ENCODE measurements at places on chromosomes 7 and 10.

DNA sequence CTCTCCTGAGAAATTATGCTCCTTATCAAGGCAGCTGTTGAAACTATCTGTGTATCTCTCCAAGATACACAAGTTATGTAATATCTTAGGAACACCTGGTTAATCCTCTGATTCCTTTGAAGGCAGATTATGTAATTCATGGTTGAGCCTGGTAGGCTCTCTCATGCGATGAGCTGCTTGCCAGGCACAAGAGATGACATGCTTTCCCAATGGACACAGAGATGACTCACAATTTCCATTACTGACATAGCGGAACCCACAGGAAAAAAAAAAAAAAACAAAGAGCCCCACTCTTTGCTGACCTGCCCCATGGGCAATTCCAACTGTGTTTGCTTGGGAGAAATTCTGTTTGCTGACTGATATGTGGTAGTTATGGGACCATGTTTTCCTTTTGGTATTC lies 736.4 kb upstream of the PHF14 start:
- no peak for DNase-seq

GRCh38 chr10:125116041-125116649 lies 44.2 kb downstream of the CTBP2 start:
- no peak for DNase-seq

- DNase-seq, result no peak
Observed at GRCh38 chr10:12400266-12400931, 51.1 kb downstream of the CAMK1D start.

- DNase-seq, result no peak
Observed at GRCh38 chr7:32026083-32026425, 44.2 kb downstream of the PDE1C start.

- DNase-seq, result no peak
Observed at GRCh38 chr10:14693891-14694290, 80.8 kb downstream of the FAM107B start.

DNA sequence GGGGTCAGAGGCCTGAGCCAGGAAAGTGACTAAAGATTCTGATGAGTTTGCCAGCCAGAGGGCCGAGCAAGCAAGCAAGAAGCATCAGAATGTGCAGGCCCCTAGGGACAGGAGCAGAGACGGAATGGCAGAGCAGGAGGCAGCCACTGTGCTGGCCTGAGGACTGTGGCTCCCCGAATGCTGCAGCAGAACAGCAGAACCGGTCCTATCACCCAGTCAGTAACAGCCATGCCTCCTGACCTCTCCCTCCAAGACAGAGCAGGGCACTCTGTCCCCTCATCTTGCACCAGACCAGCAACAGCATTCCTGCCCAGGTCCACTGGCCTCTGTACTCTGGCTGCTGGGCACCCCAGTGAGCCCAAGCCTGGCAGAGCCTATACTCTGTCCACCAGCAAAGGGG lies 85.9 kb downstream of the ARHGAP22 start:
- no peak for DNase-seq

DNA sequence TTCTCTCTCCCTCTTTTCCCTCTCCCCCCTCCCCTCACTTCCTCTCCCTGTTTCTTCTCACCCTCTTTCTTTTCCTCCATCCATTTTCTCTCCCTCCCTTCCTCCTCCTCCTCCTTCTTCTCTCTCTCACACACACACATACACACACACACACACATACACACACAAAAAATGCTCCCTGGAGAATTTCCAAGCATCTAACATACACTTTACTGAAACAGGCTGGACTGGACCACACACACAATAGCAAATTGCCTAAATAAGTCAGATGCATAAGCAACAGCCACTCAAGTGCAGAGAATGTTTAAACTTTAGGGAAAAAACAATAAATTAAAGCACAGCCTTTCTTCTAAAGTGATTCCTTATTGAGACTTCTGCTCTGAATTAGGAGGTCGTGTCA lies 267.7 kb downstream of the FGFR2 start:
- no peak for DNase-seq

DNA sequence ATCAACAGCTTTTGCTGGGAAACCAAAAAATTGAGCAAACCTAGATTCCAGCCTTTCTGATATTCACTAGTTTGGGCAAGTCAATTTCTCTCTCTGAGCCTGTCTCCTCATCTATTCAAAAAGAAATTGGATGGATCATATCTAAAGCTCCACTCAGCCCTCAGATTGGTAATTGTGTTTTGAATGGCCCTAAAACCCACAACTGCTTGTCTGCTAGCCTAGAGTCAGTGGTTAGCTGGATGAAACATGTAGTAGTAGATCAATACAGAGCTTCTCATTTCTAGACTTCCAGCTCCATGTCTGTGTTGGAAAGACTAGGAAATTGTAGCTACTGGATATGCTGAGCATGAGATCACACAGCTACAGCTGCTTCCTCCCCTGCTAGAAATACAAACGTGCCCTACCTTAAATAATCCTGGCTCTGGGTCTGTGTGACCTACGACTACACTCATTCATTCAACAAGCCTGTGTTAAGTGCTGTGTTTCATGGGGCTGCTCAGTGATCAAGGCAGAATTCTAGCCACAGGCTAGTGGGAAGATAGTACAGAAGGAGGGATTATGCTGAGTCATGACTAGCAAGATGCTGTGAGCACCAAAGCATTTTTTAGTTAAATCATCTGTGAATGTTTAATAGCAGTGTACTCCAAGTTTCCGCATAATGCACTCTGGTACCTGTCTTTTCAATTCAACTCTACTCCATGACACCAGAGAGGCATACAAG lies 15.7 kb downstream of the DNTT start:
- no peak for DNase-seq

- DNase-seq, result no peak
Observed at GRCh38 chr10:86048973-86049372, 317.6 kb downstream of the GRID1 start.
